RWPE2 (cell line): ENCODE measurements at places on chromosomes 4 and X.
A peak's percentile ranks its signal among the peaks of the same experiment; 100 is the strongest.

- H3K4me3 ChIP-seq = no peak overlapping the region
- H3K36me3 ChIP-seq = no peaks in the 10 kb centered on the region
- no peak for DNase-seq
- peaks cover 14% of the 10 kb centered on the region for H3K4me1 ChIP-seq
- H3K27ac ChIP-seq = no peak overlapping the region
- H3K27me3 ChIP-seq = no peaks in the 10 kb centered on the region
Measured at GRCh38 chr4:37816006-37816405, 10.5 kb upstream of the PGM2 start.

DNA sequence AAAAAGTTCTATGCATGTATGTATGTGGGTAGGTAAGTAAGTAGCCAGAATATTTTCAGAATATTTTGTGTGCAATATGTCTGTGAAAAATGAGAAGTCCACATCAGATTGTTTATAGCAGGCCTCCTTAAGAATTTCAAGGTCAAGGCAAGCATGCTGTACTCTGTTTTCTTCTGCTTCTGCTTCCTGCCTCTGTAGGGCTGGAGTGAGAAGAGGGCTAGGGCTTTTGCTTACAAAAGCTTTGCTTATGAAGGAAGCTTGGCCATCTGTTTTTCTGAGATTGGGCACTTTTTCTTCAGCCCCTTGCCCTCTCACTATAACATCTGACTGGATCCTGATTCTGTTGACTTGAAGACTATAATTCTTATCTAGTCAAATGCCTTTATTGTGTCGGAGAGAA, 150.4 kb downstream of the EMCN start:
- H3K4me1 ChIP-seq = no peaks in the 10 kb centered on the region

GRCh38 chrX:12327836-12328235, 189.6 kb downstream of the FRMPD4 start:
- DNase-seq = no peak
- H3K27me3 ChIP-seq = no peaks in the 10 kb centered on the region
- H3K36me3 ChIP-seq = no peaks in the 10 kb centered on the region
- no peaks in the 10 kb centered on the region for H3K4me1 ChIP-seq

- no peak for DNase-seq
- no peak overlapping the region for H3K4me3 ChIP-seq
- H3K4me1 ChIP-seq = no peaks in the 10 kb centered on the region
- no peak overlapping the region for H3K27ac ChIP-seq
- no peaks in the 10 kb centered on the region for H3K27me3 ChIP-seq
Measured at GRCh38 chr4:85708468-85708867, 233.5 kb downstream of the ARHGAP24 start.

DNA sequence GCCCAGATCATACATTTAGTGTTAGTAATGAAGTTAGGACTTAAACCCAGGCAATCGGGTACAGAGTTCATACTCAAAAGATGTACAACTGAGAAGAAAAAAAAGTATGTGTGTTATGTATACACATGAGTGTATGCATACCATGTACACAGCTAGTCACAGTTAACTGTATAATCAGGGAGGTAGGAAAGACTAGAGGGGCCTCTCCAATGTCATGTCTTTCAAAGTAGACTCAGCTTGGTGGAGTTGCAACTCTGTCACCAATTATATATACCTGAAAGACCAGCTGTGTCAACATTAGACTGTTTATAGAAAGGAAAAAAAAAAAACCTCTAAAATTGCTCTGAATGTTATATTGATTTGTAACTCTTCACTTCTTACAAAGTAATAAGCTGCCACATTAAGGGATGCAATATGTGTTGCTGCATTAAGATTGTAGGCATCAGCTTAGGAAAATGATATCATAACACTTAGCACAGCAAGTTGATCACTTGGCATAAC, 167.5 kb downstream of the DCTD start:
- no peaks in the 10 kb centered on the region for H3K27me3 ChIP-seq
- no peak overlapping the region for H3K4me3 ChIP-seq
- DNase-seq = no peak
- H3K27ac ChIP-seq = no peak overlapping the region
- H3K36me3 ChIP-seq = no peaks in the 10 kb centered on the region
- peaks cover 21% of the 10 kb centered on the region for H3K4me1 ChIP-seq

DNA sequence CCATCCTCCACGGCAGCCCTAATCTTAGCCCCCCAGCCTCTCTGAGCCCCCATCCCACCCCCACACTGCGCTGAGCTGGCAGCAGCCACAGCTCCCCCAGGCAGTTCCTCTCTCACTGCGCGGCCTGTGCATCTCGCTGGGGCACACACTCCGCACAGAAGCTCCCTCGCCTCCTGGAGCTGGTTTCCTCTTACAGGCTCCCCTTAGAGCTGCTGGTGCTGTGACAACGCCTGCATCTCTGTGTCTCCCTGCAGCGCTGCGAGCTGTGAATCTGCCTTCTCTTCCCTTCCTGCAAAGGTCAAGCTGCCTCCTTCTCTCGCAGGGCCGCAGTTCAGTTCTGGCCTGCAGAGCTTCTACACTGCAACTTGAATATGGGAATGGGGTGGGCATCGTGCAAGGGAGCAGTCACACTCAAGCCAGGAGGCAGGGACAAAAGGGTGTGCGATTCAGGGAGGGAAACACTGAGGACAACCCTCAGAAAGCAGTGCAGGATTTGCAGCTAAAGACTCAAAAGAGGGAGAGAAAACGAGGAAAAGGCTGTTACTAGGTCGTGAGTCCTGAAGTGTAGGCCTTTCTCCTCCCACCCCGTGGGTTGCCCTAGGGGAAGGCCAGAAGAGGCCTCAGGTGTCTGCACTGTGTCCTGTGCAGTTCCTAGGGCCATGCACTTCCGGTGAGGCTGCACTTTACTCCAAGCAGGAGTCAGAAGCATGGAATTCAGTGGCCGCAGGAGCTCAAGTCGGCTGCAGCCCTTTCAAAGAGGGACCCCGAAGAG, 87.0 kb downstream of the BCOR start:
- H3K27me3 ChIP-seq = no peaks in the 10 kb centered on the region
- DNase-seq = no peak
- H3K4me3 ChIP-seq = no peak overlapping the region
- H3K4me1 ChIP-seq = peaks cover 12% of the 10 kb centered on the region
- H3K36me3 ChIP-seq = no peaks in the 10 kb centered on the region

DNA sequence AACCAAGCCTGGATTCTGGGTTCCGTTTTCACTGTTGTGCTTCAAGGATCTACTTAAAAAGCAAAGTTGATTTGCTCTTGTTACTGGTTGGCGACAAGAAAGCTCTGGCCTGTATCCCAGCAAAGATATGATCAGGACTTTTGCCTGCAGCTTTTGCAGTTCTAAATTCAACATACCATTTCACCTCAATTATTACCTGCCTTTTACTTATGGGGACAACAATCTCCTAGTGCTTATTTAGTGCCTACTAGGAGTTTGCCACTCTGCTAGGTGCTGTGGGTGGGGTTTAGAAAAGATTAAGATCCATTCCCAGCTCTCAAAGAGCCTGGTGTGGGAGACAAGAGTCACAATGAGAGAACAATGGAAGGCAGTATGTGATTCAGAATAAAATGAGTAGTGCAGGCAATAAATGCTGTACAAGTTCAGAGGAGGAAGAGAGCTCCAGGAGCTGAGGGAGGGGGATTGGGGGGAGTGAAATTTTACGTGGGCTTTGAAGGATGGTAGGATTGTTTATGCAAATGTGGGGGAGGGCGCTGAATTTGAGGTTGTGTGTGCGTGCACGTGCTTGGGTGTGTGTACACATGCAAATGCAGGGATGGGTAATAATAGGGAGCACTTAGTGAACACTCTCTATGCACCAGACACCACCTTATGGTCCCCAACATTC, 5.0 kb upstream of the TMEM164 start:
- H3K4me3 ChIP-seq = no peak overlapping the region
- no peak for DNase-seq
- no peaks in the 10 kb centered on the region for H3K27me3 ChIP-seq
- no peaks in the 10 kb centered on the region for H3K4me1 ChIP-seq
- H3K36me3 ChIP-seq = no peaks in the 10 kb centered on the region

GRCh38 chr4:97142893-97143292, 1000.4 kb downstream of the STPG2 start:
- no peak overlapping the region for H3K27ac ChIP-seq
- H3K27me3 ChIP-seq = no peaks in the 10 kb centered on the region
- no peaks in the 10 kb centered on the region for H3K4me1 ChIP-seq

DNA sequence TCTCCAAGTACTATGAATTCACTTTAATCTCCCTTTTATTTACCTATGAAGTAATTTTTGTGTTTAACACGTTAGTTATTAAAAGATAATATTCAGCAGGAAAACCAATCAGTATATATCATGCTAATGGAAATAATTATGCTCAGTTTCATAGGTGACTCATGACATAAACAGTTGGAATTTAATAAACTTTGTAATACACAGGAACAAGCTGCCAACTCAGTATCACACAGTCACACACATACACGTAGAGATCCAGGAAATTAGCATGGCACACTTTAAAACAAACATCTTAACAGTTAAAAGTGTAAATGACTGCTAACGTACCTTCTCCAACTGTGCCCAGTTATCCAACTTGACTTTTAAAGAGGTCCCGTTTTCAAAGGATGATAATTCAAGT, 2.3 kb downstream of the SPATA4 start:
- no peaks in the 10 kb centered on the region for H3K36me3 ChIP-seq
- H3K4me3 ChIP-seq = no peak overlapping the region
- peak overlapping the region; percentile 90 for H3K27ac ChIP-seq
- H3K4me1 ChIP-seq = peaks cover 32% of the 10 kb centered on the region

- H3K4me3 ChIP-seq = no peak overlapping the region
- peaks cover 76% of the 10 kb centered on the region for H3K36me3 ChIP-seq
- no peak for DNase-seq
- no peak overlapping the region for H3K27ac ChIP-seq
- no peaks in the 10 kb centered on the region for H3K27me3 ChIP-seq
Measured at GRCh38 chr4:186695392-186695791, 28.3 kb downstream of the FAT1 start.

- no peak overlapping the region for H3K4me3 ChIP-seq
- no peaks in the 10 kb centered on the region for H3K4me1 ChIP-seq
- no peaks in the 10 kb centered on the region for H3K36me3 ChIP-seq
- DNase-seq = no peak
Measured at GRCh38 chrX:38041237-38041636, 34.9 kb downstream of the SYTL5 start.

DNA sequence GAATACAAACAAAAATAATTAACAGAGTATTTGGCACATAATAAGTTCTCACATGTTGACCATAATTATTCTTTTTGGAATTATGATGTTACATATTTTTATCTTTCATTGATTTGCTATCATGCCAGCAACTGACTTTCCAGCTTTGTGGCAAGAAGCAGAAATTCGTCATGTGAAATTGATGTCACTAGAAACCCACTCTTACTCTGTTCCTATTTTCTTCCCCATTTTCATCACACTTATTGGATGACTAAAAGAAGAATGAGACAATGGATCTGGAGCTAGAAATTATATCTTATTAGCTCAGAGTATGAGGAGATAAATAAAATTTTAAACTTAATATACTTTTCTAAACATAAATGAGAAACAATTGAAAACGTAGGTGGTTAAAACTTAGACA, 31.9 kb downstream of the EGF start:
- no peaks in the 10 kb centered on the region for H3K36me3 ChIP-seq
- H3K4me1 ChIP-seq = peaks cover 5% of the 10 kb centered on the region
- no peak overlapping the region for H3K4me3 ChIP-seq
- no peak for DNase-seq

GRCh38 chrX:43939187-43939926, 33.8 kb downstream of the NDP start:
- no peak overlapping the region for H3K4me3 ChIP-seq
- H3K4me1 ChIP-seq = no peaks in the 10 kb centered on the region
- H3K27me3 ChIP-seq = no peaks in the 10 kb centered on the region
- H3K36me3 ChIP-seq = no peaks in the 10 kb centered on the region

- no peak overlapping the region for H3K27ac ChIP-seq
- peaks cover 8% of the 10 kb centered on the region for H3K27me3 ChIP-seq
- H3K4me3 ChIP-seq = peak overlapping the region; percentile 54
- H3K4me1 ChIP-seq = peaks cover 2% of the 10 kb centered on the region
- no peak for DNase-seq
Measured at GRCh38 chr4:82799006-82799881, 648 bp upstream of the SCD5 start.
